Body of pancreas (tissue), 4 donors: ENCODE measurements at places on chromosomes 6 and 20. TPM values are rescaled to one million over a fixed set of nuclear protein-coding genes. Genes with fewer than 3 reads are reported as not detected.
A peak's percentile ranks its signal among the peaks of the same experiment; 100 is the strongest.

The C6orf141 gene
- total RNA-seq = 20.8 TPM

The HEY2 gene
- total RNA-seq = 2.6 TPM

The NOX3 gene
- not detected for total RNA-seq

The SLC12A5 gene
- total RNA-seq = not detected

DNA sequence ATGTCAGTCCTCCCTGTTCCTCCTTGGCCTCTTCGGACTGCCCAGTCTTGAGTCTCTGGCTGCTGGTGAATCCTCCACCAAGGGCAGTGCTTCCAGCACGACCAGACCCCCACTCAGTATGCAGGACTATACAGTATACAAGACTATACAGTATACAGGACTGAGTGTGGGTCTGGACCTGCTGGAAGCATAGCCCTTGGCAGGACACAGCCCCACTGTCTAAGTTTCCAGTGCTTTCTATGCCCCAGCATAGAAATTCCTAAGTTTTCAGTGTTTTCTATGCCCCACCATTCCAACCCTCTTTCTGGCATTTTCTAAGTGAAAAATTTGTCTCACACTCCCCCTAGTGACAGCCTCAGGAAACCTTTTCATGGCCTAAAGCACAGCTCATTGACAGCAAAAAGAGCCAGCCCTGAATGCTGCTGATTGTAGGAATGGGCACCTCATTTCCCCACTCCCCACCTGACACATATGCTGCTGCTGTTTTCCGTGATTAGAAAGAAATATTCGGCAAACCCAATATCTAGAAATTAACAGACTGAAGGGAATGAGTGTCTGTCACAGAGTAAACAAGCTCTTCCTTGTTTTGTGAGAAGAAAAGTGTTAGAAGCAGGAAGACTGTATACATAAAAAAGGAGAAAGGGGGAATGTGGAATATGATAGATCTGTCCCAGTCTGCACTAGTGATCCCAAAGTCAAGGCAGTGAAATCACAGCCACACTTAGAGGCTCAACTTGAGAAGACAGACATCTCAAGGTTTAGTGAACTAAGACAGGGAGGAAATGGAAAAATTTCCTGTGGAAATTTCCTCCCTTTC lies 206.9 kb downstream of the IBTK start:
- H3K27me3 ChIP-seq = no peaks in the 10 kb centered on the region
- DNase-seq = peak; percentile 38
- H3K36me3 ChIP-seq = no peaks in the 10 kb centered on the region
- H3K27ac ChIP-seq = no peak overlapping the region

DNA sequence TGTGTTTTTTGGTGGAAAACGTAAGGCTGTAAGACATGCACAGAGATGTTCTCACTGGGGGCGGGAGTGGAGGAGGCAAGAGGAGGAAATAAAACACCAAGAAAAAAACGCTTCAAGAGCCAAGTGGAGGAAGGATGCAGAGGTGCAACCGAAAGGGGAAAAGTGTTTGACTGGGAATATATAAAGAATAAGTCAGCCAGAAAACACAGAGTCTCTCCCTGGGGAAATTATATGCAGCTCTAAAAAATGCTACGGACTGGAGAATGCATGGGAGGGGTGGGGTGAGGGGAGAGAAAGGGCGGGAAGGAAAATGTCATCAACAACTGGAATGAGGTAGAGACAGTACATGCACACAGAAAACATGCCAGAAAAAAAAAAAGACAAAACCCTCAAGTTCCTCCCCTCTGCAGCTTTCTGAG lies 133.5 kb downstream of the SCML4 start:
- no peaks in the 10 kb centered on the region for H3K4me1 ChIP-seq
- no peaks in the 10 kb centered on the region for H3K36me3 ChIP-seq
- no peak for DNase-seq

- no peak overlapping the region for H3K4me3 ChIP-seq
- peaks cover 5% of the 10 kb centered on the region for H3K36me3 ChIP-seq
- no peak overlapping the region for H3K27ac ChIP-seq
Observed at GRCh38 chr20:34887023-34887422, 10.6 kb downstream of the ACSS2 start.

- H3K27me3 ChIP-seq = no peaks in the 10 kb centered on the region
- no peaks in the 10 kb centered on the region for H3K4me1 ChIP-seq
- no peak for DNase-seq
- H3K36me3 ChIP-seq = no peaks in the 10 kb centered on the region
Observed at GRCh38 chr6:106132153-106132698, 46.1 kb downstream of the PRDM1 start.

DNA sequence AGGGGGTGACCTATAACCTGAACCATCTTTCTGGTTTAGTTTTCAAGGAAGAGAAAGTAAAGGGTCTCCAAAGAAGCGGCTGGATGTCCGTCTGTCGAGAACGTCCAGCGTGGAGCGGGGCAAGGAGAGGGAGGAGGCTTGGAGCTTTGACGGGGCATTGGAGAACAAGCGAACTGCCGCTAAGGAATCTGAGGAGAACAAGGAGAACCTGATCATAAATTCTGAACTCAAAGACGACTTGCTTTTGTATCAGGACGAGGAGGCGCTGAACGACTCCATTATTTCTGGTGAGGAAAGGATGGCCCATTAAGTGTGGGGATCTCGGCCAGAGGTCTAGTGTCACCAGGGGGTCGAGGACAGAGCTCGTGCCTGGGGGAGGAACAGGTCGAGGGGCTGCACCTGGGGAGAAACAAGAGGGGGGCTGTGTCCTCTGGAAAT lies 159.2 kb downstream of the SYCP2 start:
- DNase-seq = no peak
- no peaks in the 10 kb centered on the region for H3K27me3 ChIP-seq
- no peak overlapping the region for H3K27ac ChIP-seq
- H3K4me1 ChIP-seq = no peaks in the 10 kb centered on the region
- H3K4me3 ChIP-seq = no peak overlapping the region

DNA sequence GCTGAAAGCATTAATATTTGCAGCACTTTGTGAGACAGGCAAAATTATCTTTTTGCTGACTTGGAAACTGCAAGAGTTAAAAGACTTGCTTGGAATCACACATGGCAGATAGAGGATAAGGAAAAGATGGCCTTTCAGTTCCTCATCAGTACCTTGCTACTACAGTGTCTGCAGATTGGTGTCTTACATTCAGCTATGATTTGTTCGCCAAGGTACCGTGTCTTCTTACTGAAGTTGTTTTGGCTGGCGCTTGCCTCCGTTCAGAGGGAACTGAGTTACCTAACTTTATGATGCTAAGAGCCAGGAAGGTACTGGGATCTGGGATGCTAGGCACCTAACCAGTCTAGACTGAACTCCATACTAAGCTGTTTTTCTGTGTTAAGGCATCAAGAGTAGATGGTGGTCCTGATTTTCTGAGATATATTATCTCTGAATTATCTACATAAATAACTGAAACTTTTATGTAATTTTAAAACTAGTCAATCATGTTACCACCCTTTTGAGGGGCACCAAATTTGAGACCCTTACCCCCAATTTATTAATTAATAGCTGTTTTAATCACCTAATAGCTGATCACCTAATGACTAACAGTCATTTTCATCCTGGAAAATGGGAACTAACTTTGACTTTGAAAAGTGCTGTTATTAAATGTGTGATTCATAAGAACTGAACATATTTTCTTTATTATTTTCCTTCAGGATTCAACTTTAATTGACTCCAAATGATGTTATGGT lies 2.5 kb downstream of the WTAP start:
- no peak overlapping the region for H3K27ac ChIP-seq
- H3K4me3 ChIP-seq = no peak overlapping the region
- H3K27me3 ChIP-seq = no peaks in the 10 kb centered on the region
- H3K36me3 ChIP-seq = no peaks in the 10 kb centered on the region
- DNase-seq = no peak
- peaks cover 58% of the 10 kb centered on the region for H3K4me1 ChIP-seq

DNA sequence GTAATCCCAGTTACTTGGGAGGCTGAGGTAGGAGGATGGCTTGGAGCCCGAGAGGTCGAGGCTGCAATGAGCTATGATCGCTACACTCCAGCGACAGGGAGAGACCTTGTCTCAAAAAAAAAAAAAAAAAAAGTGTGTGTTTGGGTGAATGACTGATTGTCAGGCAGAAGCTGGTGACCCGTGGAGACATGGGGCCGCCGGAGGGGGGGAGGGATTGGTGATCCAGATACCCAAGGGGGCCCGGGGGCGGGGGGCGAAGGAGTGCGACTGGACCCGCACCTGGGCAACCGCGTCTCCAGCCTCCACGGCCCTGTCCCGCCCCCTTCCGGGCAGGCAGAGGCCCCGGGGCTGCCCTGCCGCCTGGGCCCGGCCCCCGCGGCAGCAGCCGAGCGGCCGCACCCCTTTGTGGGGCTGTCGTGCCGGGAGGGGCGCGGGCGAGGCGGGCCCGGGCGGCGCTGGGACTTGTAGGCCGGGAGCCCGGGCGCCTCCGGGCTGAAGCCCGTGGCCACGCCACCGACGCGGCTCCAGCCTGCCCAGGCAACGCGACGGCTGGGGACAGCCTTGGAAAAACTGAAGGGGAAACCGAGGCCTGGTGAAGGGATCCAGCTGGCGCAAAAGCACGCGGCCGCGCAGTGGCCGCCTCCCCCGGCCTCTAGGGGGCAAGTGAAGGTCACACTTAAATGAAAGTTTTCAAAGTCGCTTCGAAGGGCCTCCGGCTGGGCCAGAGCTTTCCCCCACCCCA lies 2.1 kb upstream of the RBM38 start:
- H3K36me3 ChIP-seq = no peaks in the 10 kb centered on the region
- peaks cover 33% of the 10 kb centered on the region for H3K4me1 ChIP-seq
- no peaks in the 10 kb centered on the region for H3K27me3 ChIP-seq
